ENCODE measurements at places on chromosomes 4 and X.
A peak's percentile ranks its signal among the peaks of the same experiment; 100 is the strongest.

- no peak for DNase-seq
Observed at GRCh38 chrX:119003462-119003861, 29.0 kb downstream of the LONRF3 start.

DNA sequence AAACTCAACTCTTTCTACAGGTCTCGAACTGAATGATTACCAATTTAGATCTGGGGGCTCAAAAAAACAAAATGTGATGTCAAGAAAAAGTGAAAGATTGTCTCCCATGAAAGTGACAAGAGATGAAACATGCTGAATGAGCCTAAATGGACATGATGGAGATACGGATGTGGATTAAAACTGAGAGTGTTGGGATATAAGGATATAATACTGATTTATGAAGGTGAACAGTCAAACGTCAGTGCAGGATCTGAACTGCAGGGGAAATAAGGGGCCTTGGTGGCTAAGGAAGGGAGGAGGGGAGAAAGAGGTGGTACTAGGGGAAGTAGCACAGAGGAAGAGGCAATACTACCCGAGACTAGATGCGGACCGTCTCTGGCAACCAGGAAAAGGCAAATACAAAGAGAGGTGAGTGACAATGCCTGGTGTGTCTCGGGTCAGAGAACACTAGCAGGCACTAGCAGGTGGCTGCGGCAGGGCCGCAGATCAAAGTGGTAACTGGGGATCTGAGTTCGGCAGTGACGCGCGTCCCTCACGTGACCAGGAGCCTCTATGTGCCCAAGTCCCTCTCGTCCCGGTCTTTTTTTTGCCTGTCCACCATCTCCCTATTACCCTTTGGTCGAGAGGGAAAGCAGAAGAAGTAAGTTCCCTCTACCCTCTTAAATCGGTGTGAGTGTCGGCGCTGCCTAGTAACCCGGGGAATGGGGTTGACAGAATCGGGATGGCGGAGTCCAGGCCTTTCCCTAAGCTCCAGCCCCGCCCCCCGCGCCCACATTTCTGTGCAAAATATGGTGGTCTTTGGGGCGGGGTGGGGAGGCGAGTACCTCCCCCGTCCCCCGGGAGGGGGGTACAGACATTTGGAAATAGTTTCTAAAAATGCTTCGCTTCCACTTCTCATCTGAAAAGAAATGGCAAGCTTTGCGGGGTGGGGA is at the start of gene TCEAL1:
TCEAL1 (plus strand) TSS at position 590 of the 932 bp plus-strand sequence. CDS start 942 bp downstream, outside the sequence.
- DNase-seq: peak; percentile 48

- DNase-seq: no peak
Observed at GRCh38 chr4:13525606-13526281, 18.6 kb downstream of the NKX3-2 start.

GRCh38 chr4:13988353-13989305 is 361.1 kb upstream of the BOD1L1 start:
- DNase-seq: peak; percentile 21

GRCh38 chr4:8820178-8821102 is 51.2 kb downstream of the HMX1 start:
- no peak for DNase-seq

DNA sequence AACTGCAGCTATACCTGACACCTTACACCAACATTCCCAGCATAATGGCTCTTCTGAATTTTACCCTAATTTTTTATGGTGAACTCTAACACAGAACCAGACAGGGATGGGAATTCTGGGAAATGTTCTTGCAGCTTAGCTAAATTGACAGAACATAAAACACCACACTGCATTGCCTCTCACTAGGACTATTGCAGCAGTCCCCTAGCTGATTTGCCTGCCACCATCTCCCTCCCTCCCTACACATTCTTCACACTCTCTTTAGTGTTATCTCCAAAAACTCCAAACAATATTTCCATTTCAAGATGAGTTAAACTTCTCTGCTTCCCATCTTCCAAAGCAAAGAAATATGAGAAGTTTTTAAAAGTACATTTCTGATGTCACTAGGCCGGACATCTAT is 733.9 kb upstream of the INTU start:
- no peak for DNase-seq

- no peak for DNase-seq
Observed at GRCh38 chr4:1332686-1333085, 14.3 kb upstream of the UVSSA start.

DNA sequence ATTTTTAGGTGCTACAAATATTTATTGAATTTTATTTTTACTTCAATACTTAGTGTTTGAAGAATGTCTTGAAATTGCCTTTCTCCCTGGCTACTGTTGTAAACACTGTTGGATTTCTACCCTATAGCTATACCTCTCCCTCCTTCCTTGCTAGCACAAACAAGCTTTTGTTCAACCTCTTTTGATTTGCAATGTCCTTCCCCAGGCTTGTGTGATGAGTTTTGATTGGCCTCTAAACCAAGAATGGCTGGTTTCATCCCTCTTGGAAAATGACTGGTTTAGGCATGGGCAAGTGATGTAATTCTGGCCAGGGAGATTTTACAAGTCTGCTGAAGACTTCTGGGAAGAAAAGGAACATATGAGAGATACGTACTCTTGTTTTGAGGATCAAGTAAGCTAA is 25.3 kb upstream of the SLITRK2 start:
- DNase-seq: no peak

- DNase-seq: no peak
Observed at GRCh38 chrX:72113461-72113860, 18.3 kb downstream of the RTL5 start.

- no peak for DNase-seq
Observed at GRCh38 chr4:5908876-5909427, 16.1 kb upstream of the CRMP1 start.

GRCh38 chr4:153036931-153037482 is 100.9 kb downstream of the FHDC1 start:
- no peak for DNase-seq

DNA sequence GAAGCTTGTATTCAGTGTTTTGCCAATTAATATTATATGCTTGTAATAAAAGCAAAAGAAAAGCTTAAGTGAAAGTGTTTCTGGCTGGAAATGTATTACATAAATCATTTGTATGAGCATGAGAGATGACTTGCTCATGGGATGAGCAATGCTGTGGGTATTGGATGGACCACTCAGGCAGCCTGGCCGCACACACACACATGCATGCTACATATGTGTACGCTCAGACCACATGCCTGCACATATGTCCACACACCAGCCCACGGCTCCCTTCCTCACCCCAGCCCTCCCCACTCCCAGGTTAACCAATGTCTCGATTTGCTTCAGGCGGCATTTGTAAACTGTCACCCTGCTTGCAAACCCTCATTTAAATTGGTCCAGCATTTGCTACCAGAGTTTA is 55.9 kb downstream of the CPLX1 start:
- DNase-seq: no peak

GRCh38 chr4:54695337-54695736 is 37.6 kb downstream of the KIT start:
- no peak for DNase-seq

DNA sequence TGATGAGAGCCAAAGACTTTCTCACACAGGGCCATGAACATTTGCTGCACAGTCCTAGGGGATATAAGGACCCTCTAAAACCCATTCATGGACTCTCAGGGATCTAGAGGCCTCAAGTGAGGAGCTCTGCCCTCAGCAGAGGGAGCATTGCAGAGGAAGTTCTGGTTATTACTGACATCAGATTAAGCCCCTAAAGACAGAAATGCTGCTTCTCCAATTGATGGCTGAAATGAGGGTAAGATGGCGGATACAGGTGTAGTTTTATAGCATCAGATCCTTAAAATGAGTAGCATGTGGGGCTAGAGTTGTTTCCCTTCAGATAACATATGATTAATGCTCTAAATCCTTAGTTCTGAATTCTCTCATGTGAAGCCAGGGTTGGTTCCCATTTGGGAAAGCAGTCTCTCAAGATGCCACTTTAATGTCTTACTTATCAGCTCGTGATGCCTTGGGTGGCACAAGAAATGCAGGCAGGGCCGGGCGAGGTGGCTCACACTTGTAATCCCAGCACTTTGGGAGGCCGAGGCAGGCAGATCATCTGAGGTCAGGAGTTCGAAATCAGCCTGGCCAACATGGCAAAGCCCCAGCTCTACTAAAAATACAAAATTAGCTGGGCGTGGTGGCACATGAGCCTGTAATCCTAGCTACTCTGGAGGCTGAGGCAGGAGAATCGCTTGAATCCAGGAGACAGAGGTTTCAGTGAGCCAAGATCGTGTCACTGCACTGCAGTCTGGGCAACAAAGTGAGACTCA is 7.9 kb downstream of the RHOH start:
- no peak for DNase-seq

DNA sequence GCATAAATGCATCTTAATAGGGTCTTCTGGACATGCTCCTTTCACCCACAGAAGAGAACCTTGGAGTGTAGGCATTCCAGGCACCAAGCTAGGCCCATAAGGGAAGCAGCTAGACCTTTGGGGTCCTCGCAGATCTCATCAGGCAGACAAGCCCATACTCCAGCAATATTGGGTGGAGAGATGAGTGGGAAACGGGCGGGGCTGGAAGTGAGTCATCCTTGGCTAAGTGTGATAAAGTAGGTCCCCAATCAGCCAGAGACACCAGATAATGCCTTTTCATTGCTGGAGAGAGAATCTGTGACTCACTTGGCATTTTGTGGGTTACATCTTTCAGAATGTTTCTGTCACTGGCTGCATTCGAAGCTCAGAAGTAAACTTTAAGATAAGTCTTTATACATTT is 133.3 kb upstream of the MBNL3 start:
- no peak for DNase-seq

DNA sequence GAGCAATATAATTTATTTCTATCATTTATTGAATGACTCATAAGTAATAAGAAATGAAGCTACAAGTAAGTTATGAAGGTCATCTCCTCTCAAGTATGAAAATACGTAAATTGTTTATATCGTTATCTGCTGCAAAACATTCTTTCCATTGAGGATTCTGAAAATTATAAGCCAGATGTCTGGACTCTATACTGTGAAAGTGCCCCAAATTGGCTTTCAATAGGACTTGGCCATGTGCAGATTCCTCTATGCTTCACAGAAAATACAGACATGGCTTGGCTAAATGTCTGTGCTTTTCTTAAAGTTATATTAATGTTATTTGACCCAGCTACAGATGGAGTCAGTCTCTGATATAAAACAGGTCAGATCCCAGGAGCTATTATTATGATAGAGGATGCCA is 2109.9 kb upstream of the AGA start:
- no peak for DNase-seq

GRCh38 chr4:38177641-38178391 is 217.6 kb downstream of the PTTG2 start:
- no peak for DNase-seq

GRCh38 chr4:75565481-75565880 is 9.6 kb downstream of the ODAPH start:
- no peak for DNase-seq

DNA sequence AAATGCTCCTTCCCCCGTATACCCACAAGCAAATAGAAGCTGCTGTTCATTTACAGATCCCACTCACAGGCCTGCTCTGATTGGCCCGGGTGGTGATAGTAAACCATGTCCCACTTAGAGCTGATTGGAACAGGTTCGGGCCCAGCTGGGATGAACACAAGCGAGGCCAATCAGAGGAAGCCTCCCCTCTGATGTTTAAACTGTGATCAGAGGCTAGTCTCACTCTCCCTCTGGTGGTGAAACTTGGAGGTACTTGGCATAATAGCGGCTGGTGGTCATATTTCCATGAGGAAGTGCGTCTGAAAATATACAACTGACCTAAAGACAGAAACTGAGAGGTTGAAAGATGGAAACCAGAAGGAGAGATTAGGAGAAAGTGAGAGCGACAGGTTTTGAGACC is 51.5 kb upstream of the TRPC3 start:
- DNase-seq: no peak

DNA sequence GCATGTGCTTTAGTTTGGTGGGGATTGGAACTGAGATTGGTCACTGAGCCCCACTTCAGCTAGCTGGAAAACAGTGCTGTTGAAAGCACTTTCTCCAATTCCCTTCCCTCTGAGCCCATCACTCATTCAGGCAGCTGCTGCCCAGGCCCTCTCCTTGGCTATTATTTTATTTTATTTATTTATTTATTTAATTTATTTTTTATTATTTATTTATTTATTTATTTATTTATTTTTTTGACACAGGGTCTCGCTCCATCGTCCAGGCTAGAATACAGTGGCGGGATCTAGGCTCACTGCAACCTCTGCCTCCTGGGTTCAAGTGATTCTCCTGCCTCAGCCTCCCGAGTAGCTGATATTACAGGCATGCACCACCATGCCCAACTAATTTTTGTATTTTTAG is 51.8 kb upstream of the RBPJ start:
- no peak for DNase-seq

DNA sequence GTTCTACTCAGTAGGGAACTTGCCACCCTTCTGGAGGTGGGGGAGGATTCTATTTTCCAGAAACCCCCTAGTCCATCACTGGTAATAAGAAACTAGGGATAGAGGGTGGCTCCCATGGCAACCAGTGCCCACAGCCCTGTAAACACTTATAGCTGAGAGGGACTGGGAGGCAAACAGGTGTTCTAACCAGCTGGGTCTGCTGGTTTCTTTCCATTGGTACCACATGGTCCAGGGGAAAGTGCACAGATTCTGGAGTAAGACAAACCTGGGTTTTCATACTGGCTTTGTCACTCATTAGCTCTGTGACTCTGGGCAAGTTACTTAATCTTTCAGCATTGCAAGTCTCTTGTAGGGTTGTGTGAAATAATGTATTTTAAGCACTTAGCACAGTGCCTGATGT is 26.9 kb downstream of the IGSF1 start:
- no peak for DNase-seq

- no peak for DNase-seq
Observed at GRCh38 chr4:114282937-114283336, 303.5 kb upstream of the ARSJ start.

- no peak for DNase-seq
Observed at GRCh38 chr4:12691168-12691567, 793.0 kb downstream of the RAB28 start.

All from nucleus accumbens (tissue), 56 donors.